CD8-positive, alpha-beta memory T cell (primary cell): ENCODE measurements at places on chromosomes 2 and 18. TPM values are rescaled to one million over a fixed set of nuclear protein-coding genes. Genes with fewer than 3 reads are reported as not detected.

- no peak for DNase-seq
Measured at GRCh38 chr2:96512341-96512740, 7.2 kb upstream of the NEURL3 start.

- no peak for DNase-seq
Measured at GRCh38 chr18:28684746-28685355, 507.9 kb upstream of the CDH2 start.

DNA sequence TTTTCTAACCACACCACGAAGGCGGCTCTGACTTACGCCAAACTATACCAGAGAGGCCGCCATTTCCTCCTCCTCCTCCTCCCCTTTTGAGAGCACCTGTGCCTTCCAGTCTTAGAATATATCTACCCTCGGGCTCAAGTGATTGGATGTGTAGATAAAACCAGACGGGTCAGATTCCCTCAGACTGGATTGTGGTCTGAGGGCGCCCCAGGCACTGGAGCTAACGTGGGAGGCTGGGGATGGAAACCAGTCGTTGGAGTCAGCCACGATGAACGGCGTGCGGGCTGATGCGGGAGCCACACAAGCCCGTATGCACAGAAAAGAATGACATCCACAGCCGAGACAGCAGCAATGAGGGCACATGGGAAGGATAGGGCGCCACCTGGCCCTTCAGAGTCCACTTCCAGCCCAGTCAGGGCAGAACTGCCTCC lies 12.3 kb upstream of the ODC1 start:
- DNase-seq, result no peak

EFEMP1 gene
- not detected for total RNA-seq

GRCh38 chr2:147464737-147465357 lies 380.0 kb upstream of the ACVR2A start:
- DNase-seq, result no peak

DNA sequence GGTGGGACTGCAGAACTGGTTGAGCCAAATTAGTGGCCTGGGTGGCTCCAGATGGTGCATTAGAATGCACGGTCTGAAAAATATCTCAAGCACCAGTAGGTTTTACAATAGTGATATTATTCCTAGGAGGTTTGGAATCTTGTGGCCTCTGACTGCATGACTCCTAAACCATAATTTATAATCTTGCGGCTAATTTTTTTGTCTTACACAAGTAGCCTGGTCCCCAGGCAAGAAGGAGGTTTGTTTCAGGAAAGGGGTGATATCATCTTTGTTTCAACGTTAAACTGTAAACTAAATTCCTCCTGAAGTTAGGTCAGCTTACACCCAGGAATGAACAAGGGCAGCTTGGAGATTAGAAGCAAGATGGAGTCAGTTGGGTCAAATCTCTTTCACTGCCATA lies 98.9 kb upstream of the ARL4C start:
- DNase-seq, result no peak

NAT8 gene
- not detected for total RNA-seq

DNA sequence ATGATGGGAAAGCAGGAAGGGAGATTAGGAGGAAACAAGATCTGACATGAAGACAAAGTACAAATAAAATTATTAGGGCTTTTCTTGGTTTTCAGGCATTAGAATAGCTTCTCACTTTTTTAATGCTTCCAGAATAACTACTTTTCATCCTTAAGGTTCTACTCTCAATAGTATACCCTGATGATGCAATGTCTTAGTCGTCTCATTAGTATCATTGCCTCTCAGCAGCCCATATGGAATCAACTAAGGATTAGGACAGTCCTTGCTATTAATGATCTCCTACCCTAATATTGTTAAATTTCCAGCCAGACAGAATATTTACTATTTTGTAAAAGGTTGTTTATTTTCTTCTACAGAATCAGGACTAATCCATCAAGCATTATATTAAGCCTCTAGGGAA lies 55.9 kb downstream of the RELCH start:
- DNase-seq, result no peak

DNA sequence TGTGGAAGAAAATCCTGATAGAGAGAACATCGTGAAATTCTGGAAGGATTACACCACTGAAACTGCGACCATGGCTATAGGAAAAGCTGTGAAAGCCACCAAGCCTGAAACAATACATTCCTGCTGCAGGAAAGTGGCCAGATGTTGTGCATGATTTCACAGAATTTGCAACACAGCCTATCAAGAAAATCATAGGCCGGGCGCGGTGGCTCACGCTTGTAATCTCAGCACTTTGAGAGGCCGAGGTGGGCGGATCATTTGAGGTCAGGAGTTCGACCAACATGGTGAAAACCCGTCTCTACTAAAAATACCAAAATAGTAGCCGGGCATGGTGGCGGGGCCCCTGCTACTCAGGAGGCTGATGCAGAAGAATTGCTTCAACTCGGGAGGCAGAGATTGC lies 360.2 kb downstream of the CDH7 start:
- DNase-seq, result no peak

FOXI3 gene
- not detected for total RNA-seq

DNA sequence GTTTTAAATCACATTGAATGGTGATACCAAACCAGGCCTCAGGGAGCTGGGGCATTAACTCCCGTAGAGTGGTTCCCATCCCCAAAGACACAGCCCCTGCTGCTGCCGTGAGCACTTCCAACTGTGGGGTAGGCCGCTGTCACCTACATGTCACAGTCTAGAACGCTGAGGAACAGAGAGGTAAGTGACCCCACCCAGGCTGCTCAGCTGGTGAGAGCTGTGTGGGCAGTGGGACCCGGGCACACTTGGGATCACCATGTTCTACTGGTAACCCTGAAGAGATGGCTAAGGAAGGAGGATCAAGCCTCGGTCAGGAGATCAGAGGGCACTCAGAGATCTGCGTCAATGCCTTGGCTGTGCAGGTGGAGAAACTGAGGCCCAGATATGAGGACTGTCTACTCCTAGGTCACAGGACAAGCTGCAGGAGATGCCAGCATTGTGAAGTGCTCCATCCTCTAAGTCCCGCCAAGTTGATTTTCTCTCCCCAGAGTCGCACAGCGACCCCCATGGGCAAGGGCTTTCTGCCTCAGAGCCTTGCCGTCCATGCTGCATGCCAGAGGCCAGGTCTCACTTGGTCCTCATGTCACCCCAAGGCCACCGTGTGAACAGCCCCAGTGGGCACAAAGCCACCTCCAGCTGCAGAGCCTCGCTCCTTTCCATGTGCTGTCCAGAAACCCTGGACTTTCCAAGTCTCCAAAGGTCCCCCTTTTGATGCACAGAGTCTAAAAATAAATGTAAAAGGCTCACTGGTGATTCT lies 144.2 kb upstream of the OTOS start:
- DNase-seq, result no peak

GRCh38 chr2:127012868-127013267 lies 94.1 kb downstream of the BIN1 start:
- no peak for DNase-seq

KCNF1 gene
- total RNA-seq, result not detected

DNA sequence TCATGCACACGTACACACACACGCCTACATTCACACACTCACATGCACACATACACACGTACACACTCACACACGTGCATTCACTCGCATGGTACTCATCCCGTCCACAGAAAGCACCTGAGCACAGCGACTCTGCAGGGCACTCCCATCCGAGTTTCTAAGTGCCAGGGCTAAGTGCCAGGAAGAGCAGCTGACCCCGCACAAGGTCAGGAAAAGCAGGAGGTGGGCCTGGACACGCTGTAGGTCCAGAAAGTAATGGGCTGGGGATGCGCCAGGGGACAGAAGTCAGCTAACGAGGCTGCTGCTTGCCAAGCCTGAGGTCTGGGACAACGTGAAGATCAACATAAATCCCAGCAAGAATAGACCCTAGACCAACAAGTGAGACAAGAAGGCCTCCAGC lies 15.8 kb downstream of the ADI1 start:
- no peak for DNase-seq

DNA sequence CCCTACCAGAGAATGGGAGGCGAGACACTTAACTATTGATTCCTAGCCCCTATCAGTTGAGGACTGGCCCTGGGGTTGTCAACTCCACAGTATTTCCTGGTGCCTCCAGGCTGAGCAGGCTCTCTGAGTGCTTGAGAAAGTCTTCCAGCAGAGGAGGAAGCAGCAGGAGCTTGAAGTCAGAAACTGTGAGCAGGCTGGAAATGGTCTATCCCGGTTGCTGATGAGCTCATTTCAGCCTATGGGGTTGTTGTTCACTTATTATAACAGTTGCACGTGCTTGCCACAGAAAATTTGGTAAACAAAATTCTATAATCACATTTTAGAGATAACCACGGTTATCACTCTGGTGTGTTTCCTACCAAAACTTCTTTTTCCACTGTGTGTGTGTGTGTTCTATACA lies 254.7 kb upstream of the THUMPD2 start:
- no peak for DNase-seq

GRCh38 chr2:9392898-9393765 lies 30.2 kb downstream of the ITGB1BP1 start:
- DNase-seq, result no peak
